Non-pigmented ciliary epithelial cell (primary cell): ENCODE measurements at places on chromosomes 3 and 15.

- no peak for DNase-seq
These were observed 48.1 kb downstream of the ACAP2 start for GRCh38 chr3:195394700-195395099.

DNA sequence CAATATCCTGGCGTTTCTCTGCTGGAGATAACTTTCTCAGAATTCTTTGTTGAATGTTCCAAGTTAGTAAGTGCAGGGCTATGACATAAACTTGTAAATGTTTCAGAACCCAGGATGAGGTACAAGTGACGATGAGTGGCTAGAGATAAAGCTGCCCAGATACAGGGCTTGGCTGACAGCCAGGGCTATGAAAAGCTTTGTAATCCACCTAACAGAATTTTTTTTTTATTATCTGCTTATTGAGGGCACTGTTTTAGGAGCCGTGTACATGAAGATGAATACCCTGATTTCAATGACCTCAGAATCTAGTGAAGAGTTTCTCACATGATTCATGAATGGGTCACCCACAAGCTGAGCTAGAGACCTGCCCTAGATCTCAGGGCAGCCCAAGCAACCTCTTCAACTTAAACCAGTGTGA, 431.4 kb downstream of the DIPK2A start:
- no peak for DNase-seq

GRCh38 chr15:98809273-98809672, 160.9 kb downstream of the IGF1R start:
- no peak for DNase-seq

DNA sequence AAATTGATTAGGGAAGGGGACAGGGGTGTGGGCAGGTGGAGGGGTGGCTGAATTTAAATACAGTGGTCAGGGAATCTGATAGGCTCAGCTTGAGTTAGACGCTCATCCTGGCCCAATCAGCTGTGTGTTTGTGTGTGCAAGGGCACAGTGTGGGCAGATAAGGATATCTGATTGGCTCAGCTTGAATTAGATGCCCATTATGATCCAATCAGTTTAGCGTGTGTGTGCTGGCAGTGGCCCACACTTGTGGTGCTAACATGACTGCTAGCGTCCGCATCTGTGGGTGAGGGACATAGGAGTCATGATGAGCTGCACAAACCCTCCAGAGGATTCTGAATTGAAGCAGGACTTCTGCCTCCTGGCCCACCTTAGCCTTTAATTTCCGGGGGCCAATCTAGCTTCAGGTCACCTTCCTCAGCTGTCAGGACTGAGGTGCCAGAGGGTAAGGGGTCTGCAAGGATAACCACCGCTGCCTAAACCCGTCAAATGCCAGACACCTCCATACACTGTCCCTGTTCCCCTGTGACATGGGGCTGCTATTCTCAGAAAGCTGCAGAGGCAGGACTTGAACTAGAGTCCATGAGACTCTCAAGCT, 97.3 kb downstream of the CORO2B start:
- DNase-seq, result no peak

- no peak for DNase-seq
These were observed 94.8 kb downstream of the GBE1 start for GRCh38 chr3:81666502-81667121.

DNA sequence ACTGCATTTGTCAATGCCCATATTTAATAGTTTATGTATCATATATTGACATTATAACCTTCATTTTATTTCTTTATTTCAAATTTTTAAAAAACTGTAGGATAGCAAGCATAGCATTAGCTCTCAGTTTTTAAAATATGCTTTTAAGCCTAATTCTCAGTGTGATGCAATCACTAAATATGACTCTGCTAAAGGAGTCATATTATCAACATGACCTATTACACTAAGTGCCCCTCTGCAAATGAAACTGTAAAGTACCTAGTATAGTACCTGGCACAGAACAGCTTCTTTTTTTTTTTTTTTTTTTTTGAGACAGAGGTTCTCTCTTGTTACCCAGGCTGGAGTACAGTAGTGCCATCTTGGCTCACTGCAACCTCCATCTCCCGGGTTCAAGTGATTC, 179.4 kb upstream of the CGNL1 start:
- DNase-seq, result no peak
